ENCODE measurements at places on chromosomes 4 and X.

GRCh38 chr4:85039526-85039925 is 73.0 kb upstream of the WDFY3 start:
- no peak for DNase-seq

- no peak for DNase-seq
These were observed 36.0 kb downstream of the LHFPL1 start for GRCh38 chrX:112643721-112644120.

- no peak for DNase-seq
These were observed 600.0 kb downstream of the BCOR start for GRCh38 chrX:39497702-39498265.

- DNase-seq, result no peak
These were observed 48.8 kb downstream of the MCUB start for GRCh38 chr4:109608879-109609278.

- DNase-seq, result no peak
These were observed 348.2 kb downstream of the SPRY1 start for GRCh38 chr4:123744664-123745290.

DNA sequence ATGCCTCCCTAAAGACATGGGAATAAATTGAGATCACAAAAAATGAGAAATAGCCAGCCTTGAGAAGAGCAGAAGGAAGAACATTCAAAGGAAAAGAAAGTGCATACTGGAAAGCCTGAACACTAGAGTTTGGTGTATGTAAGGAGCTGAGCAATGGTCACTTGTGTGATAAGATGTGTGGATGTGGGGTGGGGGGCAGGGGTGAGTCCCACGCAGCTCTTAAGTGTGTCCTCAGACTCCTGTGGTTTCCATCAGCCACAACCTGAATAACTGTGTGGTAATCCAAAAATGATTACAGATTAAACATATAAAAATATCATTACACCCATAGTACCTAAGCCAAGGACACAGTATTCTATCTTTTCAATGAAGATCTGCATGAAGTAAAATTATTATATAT is 59.9 kb downstream of the ELOVL6 start:
- DNase-seq, result no peak

GRCh38 chr4:180197471-180197870 is 2045.7 kb upstream of the TENM3 start:
- DNase-seq, result no peak

GRCh38 chr4:25098964-25099891 is 61.0 kb downstream of the SEPSECS start:
- no peak for DNase-seq

- DNase-seq, result no peak
These were observed 3.3 kb upstream of the ADH7 start for GRCh38 chr4:99438405-99438780.

GRCh38 chr4:140138428-140138827 is 15.6 kb downstream of the MAML3 start:
- DNase-seq, result no peak

DNA sequence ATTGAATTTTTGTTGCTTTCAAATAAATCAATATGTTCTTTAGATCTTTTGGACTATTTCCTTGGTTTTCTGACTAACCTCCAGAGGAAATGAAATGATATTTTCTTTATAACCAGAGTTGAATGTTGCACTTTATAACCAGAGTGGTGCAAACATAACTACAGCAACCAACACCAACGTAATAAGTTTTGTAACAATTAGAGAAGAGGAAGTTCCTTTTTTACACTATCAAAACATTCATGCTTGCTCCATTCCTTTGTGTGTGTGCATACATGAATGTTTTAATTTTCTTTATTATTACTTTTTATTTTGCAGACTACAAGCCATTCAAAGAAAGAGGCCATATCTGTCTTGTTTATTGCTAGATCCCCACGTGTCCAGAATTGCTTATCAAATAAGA is 193.0 kb upstream of the PPP3CA start:
- no peak for DNase-seq

GRCh38 chr4:186244835-186245234 is 17.5 kb downstream of the KLKB1 start:
- DNase-seq, result no peak

GRCh38 chr4:10983268-10983667 is 298.7 kb upstream of the CLNK start:
- no peak for DNase-seq

- no peak for DNase-seq
These were observed 175.6 kb downstream of the PPP3CA start for GRCh38 chr4:101171747-101172146.

DNA sequence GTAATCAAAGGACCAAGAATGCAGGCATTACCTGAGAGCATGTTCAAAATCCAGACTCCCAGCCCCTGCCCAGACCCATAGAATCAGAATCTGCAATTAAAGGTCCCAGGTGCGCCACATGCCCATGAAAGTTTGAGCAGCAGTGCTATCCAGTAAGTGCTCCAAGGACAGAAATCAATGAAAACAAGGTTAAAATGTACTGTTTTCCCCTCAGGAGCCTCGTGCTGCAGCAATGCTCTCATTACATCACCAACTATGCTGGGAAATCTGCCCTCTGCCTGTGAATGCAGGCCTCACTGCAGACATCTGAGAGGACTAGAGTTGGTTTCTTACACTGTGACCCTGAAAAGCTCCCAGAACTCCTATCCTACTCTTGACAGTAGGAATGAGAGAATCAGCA is 21.1 kb downstream of the ANXA5 start:
- no peak for DNase-seq

DNA sequence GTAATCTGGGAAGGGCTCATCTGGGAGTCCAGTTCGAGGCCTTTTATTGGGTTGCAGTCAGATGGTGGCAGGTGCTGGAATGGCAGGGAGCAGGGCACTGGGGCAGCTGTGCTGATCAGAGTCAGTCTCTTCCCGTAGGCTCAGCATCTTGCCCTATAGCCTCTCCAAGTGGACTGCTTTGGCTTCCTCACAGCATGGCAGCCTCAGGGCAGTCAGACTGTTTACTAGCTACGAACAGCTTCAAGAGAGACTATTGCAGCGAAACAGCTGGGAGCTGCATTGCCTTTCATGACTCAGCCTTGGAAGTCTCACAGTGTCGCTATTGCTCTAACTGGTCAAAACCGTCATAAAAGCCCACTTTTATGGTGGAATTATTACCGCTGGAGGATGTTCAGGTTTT is 26.8 kb upstream of the DUSP21 start:
- DNase-seq, result no peak

DNA sequence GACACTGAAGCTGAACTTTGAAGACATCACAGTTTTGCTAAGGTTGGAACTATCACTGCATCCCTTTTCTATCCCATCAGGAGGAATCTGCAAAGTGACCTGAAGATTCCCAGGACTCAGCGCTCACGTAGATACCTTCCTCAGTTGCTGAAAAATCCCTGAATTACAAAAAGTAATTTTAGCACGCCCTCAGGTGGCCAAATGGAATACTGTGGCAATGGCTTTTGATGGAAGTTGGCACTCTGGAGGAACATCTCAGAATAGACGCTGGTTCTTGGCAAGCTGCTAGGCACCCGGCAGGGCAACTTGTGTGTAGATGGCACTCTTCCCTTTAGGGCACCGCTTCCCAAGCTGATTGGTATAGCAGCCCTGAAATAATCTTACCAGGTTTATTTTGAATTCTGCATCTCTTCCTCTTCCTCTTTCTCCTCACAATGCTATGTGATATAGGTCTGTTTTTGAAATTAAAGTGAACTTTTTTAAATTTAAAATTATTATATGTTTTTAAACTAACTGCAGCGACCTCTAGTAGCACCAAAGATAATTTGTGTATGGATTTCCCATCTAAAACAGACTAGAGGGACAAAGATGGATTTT is 16.3 kb upstream of the ESX1 start:
- peak; percentile 2 for DNase-seq
